ENCODE measurements at places on chromosomes 6 and 20.

- DNase-seq: no peak
Observed at GRCh38 chr6:90285042-90285481, 11.6 kb downstream of the BACH2 start.

- no peak for DNase-seq
Observed at GRCh38 chr6:118735320-118735719, 83.9 kb upstream of the CEP85L start.

GRCh38 chr20:34904202-34904621, 27.8 kb downstream of the ACSS2 start:
- DNase-seq: no peak

- DNase-seq: no peak
Observed at GRCh38 chr6:112218563-112218962, 35.8 kb downstream of the LAMA4 start.

GRCh38 chr6:109332748-109333147, 49.5 kb downstream of the CD164 start:
- no peak for DNase-seq

- no peak for DNase-seq
Observed at GRCh38 chr6:83061190-83061589, 4.5 kb downstream of the UBE3D start.

- no peak for DNase-seq
Observed at GRCh38 chr6:141195251-141195832, 937.4 kb upstream of the GJE1 start.

DNA sequence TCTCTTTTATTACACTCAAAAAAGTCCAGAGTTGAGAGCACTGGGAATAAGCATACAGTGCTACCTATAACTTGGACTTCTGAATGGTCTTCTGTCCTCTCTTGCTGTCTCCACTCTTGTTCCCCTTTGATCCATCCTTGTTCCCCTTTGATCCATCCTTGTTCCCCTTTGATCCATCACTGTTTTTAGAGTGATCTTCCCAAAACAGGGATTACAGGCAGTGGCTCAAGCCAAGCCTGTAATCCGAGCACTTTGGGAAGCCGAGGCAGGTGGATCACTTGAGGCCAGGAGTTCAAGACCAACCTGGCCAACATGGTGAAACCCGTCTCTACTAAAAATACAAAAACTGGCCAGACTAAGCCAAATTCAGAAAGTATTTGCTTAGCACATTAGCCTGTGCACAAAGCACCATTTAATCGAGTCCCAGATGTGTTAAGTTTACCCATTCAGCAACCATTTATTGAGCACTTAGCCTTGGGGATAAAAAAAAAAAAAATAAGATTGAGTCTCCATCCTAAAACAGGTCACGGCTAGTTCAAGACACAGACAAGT, 65.0 kb upstream of the NHSL1 start:
- DNase-seq: no peak

DNA sequence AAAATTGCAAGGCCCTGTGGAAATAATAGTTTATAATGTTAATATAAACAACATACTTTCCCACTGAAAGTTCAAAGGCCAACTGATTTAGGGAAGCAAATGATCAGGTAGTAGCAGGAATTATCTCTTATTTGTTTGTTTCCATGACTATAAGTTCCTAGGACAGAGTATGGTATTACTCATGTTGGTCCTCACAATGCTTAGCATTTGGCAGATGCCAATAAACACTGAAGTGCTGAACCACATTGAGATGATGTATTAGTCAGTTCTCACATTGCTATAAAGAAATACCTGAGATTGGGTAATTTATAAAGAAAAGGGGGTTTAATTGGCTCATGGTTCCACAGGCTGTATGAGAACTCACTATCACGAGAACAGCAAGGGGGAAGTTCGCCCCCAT, 129.6 kb upstream of the NUP153 start:
- no peak for DNase-seq

DNA sequence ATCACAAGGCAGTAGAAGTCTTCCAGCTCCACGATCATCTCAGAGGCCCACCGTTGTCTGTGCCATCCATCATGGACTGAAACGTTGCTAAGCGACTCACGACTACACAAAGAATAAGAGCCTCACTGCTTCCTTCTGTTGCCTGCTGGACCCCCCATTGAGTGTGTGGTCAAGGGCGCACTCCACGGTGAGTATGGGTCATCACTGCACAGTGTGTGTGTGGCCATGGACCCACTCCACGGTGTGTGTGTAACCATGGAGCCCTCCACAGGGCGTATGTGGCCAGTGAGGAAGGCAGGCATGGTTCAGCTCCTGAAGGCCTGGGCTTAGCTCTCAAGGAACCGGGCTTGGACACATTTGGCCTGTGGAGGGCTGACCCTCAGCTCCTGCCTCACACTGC, 123.4 kb upstream of the AFDN start:
- DNase-seq: no peak

GRCh38 chr6:84920021-84920420, 155.6 kb upstream of the TBX18 start:
- DNase-seq: no peak

GRCh38 chr6:170030284-170030815, 260.5 kb downstream of the DLL1 start:
- DNase-seq: no peak

DNA sequence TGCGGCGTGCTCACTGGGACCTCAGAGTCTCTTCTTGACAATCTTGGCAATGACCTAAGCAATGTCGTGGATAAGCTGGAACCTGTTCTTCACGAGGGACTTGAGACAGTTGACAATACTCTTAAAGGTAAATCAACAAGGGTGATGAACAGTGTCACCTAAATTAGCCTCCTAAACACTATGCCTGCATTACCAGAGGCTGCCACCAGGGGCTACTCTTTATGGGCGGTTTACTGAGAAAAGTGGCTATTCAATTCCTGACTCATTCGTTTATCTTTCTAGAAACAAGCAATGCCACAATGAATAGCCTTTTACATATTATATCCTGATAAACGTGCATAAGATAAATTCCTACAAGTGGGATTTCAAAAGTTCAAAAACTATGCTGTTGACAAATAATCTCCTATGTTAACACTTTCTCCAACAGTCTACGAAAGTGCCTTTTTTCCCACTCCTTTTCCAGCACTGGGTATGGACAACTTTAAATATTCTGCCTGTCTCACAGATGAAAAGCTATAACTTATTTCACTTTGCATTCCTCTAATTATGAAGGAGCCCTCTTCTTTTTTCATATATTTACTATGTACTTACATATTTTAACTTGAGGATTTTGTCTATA, 1.3 kb downstream of the BPIFA2 start:
- peak; percentile 5 for DNase-seq

GRCh38 chr6:163085426-163085825, 329.1 kb upstream of the QKI start:
- DNase-seq: no peak

- DNase-seq: peak; percentile 7
Observed at GRCh38 chr20:47318586-47319516, 37.6 kb downstream of the ZMYND8 start.

DNA sequence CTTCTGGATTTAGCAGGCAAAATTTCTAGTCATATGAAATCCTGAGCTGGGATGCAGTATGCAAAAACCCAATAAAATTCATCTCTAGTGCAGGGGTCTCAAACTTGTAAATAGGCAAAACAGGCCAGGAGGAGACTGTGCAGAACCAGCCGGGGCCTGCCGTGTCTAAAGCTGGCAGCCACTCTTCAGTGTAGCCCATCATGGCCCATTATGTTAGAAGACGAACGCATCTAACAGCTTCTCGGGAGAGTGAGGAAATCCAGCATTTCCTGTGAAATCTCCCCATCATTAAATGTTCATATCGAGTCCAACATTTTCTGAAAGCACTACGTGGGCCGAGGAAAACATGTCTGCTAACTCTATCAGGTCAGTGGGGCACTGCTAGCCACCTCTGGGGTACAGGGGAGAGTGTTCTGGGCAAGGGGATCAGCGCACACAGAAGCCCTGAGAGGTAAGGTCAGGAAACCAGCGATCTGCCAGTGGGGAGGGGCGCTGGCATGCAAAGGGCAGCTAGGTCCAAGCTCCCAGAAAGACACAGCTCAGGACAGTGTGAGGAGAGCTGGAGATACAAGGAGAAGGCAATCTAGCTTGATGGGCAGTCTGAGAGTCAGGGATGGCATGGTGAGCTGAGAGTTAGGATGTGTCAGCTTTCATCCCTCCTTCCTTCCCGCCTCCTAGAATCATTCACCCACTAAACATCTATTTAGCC, 144.2 kb downstream of the PREX1 start:
- no peak for DNase-seq

GRCh38 chr6:166068768-166069167, 98.9 kb downstream of the TBXT start:
- DNase-seq: no peak

GRCh38 chr20:2244523-2244922, 51.3 kb upstream of the TGM3 start:
- no peak for DNase-seq

DNA sequence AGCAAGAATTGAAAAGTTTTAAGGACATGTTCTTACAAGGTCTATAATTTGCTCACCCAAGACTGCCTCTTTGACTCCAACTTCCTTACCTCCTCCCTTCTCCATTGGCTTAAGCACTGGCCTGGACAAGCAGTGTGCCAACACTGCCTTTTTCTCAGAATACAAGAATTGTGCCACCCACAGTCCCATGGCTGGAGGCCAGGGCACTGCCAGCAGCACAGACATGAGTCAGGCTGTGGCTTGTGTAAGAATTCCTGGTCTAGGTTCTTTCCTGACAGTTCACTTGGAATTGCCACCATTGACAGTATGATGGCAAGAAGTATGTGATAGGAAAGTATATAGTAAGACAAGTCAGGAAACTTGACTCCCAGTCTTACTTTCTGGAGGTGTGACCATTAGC, 202.7 kb upstream of the MARCKS start:
- no peak for DNase-seq

DNA sequence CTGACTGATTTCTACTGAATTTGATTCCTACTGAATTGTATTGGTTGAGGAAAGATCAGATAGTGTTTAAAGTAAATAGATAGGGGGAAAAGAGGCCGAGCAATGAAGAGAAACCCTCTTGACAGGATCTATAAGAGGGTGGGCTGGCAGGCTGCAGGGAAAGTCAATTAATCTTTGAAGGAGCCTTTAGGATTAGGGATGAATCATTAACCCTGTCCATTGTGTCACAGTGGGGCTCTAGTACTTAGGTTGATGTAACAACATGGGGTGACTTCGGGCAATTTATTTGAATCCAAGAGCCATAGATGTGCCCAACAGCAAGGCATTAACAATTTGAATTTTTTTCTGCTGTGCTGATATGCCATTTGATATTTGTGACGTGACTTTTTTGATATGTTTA, 7.5 kb downstream of the RFX6 start:
- DNase-seq: no peak

DNA sequence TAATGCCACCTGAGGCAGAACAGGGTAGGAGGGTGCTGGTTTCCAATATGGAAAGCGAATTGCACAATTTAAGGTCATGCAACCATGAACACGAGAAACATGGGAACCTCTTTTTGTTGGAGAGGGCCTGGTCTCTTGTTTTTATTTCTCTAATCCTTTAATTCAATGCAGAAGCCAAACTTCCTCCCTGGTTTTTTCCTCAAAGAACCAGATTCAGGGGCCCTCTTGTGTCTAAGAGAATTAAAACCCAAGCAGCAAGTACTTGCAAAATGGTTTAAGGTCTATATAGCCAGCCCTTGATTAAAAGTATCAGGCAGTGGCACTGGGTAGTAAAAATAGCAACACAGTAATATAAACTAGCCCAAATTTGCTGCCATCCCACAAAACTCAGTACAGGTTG, 19.5 kb downstream of the GSTA4 start:
- DNase-seq: no peak

DNA sequence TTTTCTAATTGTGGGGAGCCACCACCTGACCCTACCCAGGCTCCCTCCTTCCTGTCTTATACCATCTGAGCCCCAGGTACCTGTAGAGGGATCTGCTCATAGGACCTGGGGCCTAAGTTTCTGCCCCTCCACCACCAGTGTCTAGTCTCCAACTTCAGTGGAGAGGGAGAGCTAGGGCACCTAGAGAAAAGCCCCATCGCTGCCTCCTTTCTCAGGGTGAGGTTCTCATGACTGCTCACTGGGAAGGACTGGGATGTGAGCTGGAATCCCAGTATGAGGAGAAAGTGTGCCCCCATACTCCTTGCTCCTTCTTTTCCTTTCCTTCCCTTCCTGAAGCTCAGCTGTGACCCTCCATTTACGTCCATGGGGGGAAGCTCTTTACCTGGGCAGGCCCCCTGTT, 231.6 kb downstream of the LRFN2 start:
- no peak for DNase-seq

- DNase-seq: no peak
Observed at GRCh38 chr6:142827369-142827768, 117.6 kb downstream of the HIVEP2 start.

- no peak for DNase-seq
Observed at GRCh38 chr6:114588726-114589125, 245.9 kb upstream of the HS3ST5 start.

- DNase-seq: no peak
Observed at GRCh38 chr20:57464642-57465211, 60.2 kb downstream of the CTCFL start.

GRCh38 chr6:150380256-150380655, 11.4 kb downstream of the IYD start:
- no peak for DNase-seq

GRCh38 chr6:56999049-56999448, 44.1 kb downstream of the BEND6 start:
- DNase-seq: no peak

DNA sequence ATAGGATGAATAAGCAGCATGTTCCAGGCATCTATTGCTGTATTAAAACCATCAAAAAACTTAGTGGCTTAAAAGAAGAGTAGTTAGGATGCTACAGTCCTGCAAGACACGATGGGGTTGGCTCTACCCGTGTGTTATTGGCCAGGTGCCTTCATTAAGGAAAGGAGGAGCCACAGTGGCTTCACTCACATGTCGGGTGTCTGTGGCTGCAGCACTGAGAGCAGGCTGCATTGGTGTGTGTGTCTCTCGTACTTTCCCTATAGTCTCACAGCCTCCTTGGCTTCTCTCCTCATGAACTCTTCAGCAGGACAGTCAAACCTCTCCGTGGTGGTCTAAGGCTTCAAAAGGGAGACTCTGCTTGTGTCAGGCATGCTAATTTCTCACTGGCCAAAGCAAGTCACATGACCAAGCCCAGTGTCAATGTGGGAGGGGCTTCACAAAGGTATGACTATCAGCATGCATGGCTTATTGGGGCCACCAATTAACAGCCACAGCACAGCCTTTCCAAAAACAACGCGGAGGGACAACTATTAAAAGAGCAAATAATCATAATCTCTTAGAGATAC, 402.8 kb downstream of the KIF16B start:
- DNase-seq: no peak

- DNase-seq: no peak
Observed at GRCh38 chr6:155676346-155676745, 220.7 kb upstream of the NOX3 start.

DNA sequence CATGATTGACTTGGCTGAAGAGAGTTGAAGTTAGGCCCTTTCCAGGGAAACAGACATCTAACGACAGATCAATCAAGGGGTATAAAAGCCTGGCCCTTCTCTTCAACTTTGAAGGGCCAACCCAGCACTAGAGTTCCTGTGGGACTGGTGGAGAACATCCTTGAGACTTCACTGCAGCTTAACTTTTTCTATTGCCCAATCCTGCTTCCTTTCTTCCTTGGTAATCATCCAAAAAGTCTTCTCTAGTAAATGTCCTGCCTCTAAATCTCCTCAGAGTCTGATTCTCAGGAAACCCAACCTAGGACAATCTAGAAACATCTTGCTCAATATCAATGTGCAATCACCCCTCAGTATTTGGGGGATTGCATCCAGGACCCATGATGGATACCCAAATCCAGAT, 1.9 kb downstream of the MKKS start:
- DNase-seq: no peak

- no peak for DNase-seq
Observed at GRCh38 chr6:4359108-4359730, 223.8 kb upstream of the ECI2 start.

GRCh38 chr6:152054441-152054840, 247.0 kb downstream of the ESR1 start:
- no peak for DNase-seq

Data from stimulated activated CD8-positive, alpha-beta memory T cell treated with anti-CD3 and anti-CD28 coated beads, Interleukin-4, amount 100 ng/mL, for 24 hours (primary cell).